ENCODE measurements at places on chromosomes 7 and 10.
A peak's percentile ranks its signal among the peaks of the same experiment; 100 is the strongest.

DNA sequence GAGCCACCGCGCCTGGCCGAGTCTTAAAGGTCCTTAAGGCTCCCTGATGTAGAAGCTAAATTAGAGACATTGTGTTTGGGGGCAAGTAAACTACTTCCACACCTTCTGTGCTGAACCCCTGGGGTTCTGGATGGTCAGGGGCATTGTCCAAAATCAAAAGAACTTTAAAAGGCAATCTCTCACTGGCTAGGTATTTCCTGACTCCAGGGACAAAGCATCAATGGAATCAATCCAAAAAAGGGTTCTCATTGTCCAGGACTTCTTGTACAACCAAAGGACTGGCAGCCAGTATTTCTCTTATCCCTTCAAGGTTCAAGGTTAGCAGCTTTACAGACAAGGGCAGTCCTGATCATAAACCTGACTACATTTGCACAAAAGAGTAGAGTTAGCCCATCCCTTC lies 24.0 kb downstream of the SRPK2 start:
- DNase-seq = no peak

DNA sequence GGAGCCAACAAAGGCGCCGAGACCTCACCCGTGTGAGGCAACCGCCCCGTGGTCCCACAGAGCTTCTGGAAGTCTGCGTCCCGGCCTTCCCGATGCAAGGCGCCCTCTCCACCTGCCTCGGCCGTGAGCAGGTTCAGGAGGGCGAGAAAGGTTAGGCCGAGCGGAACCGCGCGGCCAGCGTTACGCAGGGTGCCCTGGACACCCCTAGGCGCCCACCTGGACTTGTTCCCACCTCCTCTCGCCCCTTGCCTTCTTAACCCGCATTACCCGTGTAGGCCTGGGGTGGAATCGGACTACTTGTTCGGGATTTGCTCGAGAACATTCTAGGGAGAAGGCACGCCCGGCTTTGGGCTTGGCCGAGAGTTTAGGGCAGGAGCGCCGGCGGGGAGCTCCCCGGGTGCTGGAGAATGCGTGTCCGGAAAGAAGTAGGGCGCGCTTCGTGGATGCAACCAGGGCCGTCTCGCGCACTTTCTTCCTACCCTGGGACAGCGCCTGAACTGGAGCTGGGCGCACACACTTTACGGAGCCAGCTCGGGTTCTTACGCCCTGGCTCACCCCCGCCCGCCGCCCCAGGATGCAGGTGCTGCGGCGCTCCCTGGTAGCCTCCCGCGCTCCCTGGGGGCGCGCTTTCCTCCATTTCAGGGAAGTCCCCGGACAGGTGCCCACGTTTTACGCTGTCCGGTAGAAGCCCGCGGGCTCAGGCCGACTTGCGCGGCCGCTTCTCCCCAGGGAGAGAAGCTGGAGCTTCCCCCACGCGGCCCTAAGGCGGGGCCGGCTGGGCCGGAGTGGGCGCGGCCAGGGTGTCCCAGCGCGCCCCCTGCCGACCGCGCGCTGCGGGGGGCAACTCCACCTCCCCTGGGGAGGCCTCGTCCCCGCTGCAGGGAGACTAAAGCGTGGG lies 74.5 kb downstream of the INSIG1 start:
- no peak for DNase-seq

DNA sequence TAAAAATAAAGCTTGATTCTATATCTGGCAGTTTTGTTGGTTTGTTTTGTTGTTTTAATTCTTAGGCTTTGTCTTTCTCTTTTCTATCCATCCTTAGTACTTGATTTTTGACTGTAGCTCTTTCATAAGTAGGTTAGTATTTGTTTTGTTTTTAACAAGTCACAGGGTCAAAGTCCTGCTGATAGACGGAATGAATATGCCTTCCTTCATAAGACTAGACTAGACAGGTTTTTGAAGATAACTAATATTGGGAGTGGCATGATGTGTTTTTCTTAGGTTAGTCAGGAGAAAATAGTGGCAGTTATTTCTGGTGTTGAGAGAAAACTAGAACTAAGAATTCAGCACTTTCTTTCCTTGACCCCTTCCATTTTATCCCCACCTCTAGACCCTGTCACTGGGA lies 50.4 kb downstream of the CASD1 start:
- DNase-seq = no peak

DNA sequence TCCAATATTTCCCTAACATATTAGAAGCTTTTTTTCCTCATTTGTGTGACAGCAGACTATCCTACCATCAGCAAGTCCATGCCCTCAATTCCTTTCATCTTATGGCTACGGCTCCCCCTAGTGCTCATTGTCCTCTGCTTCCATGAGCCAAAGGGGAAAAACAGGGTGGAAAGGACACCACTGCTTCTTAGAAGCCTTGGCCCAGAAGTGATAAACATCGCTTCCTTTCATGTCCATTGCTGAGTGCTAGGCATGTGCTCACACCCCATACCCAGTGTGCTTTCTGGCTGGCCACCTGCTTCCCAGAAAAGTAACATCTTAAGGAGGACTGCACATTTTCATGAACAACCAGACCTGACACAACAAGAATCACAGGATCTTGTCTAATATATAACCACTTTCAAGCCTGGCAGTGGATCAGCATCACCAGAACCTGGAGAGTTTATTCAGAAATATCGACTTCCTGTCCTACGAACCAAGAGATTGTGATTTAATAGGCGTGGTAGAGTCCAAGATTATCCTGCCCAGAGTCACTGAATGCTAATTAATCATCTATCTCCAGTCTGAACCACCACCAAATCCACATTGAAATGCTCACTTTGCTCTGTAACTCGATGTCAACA lies 650.5 kb upstream of the SORCS1 start:
- DNase-seq = no peak

DNA sequence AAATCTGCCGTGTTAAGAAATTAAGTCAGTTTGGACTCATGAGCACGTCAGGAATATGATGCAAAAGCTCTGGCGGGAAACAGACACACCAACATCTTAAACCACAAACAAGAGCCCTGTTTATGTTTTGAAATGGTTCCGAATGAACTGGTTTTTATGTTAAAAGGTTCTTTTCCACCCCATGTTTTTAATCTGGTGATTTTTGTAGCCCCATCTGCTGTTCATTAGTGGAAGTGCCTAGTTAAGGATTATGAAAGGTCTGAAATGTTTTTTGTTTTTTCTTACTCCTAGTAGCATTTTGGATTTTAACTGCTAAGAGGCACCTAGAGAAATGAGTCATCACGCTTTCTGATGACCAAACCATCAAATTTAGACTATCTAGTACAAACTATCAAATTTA lies 404.1 kb upstream of the MKI67 start:
- DNase-seq = no peak

- DNase-seq = peak; percentile 63
Observed at GRCh38 chr10:101829561-101830315, 11.5 kb upstream of the OGA start.

GRCh38 chr10:100654782-100655325 lies 90.5 kb upstream of the PAX2 start:
- DNase-seq = peak; percentile 14

DNA sequence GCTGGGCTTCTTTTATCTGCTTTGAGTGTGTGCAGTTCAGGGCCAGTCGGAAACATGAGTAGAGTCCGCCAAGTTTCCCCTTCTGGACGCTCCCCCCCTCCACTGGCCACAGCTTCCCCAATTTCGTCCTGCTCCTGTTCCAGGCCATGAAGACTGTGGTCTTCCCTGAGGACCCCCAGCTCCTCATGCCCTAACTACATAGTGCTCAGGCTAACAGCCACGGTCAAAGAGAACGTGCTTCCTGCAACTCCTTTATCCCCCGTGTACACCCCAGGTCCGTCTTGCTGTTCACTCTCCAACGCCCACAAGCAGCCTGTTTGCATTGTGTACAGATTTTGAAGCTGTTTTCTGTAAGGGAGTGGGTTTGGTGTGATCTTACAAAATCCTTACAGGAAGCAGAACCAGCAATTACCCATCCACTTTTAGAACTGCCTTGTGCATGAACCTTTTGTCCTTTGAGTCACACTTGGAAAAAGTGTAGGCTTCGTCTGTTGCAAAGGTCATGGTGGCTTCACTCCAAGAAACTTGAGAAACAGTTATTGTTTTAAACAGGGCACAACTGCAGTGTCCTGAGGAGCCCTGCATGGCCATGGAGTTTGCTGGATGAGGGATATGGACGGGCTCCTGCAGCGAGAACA lies 77.0 kb upstream of the FAM20C start:
- DNase-seq = no peak
